ENCODE measurements at places on chromosomes 12 and 14. TPM values are rescaled to one million over a fixed set of nuclear protein-coding genes. Genes with fewer than 3 reads are reported as not detected.
A peak's percentile ranks its signal among the peaks of the same experiment; 100 is the strongest.

DNA sequence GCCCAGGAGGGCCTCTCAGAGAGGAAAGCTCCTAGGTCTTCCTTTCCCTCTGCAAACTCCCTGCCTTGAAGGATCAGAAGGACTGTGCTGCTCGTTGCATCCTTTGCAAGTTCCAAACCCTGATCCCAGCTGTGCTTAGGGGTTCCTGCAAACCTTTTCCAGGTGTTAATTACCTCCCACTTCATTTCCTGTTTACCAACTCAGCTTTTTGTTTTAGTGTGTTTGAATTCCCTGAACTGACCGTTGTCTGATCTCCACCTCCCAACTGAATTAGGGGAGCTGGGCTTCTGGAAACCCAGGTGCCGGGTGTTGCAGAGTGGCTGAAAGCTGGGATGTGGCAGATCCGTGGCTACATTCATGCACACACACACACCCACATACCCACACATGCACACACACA is 20.6 kb upstream of the BDKRB1 start:
- no peak for DNase-seq

- DNase-seq: no peak
Measured at GRCh38 chr14:55450987-55451386, 10.6 kb upstream of the TBPL2 start.

- DNase-seq: peak; percentile 70
Measured at GRCh38 chr12:88298761-88299242, 156.7 kb downstream of the TMTC3 start.

GRCh38 chr14:60514378-60514740 is 5.4 kb downstream of the SIX6 start:
- no peak for DNase-seq

GRCh38 chr12:75859868-75860267 is 171.7 kb downstream of the PHLDA1 start:
- DNase-seq: no peak

- no peak for DNase-seq
Measured at GRCh38 chr14:53549956-53550355, 396.8 kb upstream of the DDHD1 start.

- no peak for DNase-seq
Measured at GRCh38 chr12:3187846-3188770, 110.9 kb downstream of the TSPAN9 start.

KRT73 gene
- not detected for total RNA-seq

FITM1 gene
- 0.81 TPM for total RNA-seq

MIP gene
- 0.79 TPM for total RNA-seq

NAA30 gene
- 14.0 TPM for total RNA-seq

CLEC4C gene
- not detected for total RNA-seq

KRT83 gene
- not detected for total RNA-seq

GLIPR1L1 gene
- not detected for total RNA-seq

SLC39A2 gene
- total RNA-seq: not detected
